ENCODE measurements at places on chromosomes 11 and 22.
A peak's percentile ranks its signal among the peaks of the same experiment; 100 is the strongest.

- H3K27ac ChIP-seq = no peak overlapping the region
- no peaks in the 10 kb centered on the region for H3K36me3 ChIP-seq
- no peak overlapping the region for H3K4me3 ChIP-seq
- no peak for DNase-seq
Measured at GRCh38 chr11:63761188-63761587, 7.4 kb downstream of the ZFTA start.

DNA sequence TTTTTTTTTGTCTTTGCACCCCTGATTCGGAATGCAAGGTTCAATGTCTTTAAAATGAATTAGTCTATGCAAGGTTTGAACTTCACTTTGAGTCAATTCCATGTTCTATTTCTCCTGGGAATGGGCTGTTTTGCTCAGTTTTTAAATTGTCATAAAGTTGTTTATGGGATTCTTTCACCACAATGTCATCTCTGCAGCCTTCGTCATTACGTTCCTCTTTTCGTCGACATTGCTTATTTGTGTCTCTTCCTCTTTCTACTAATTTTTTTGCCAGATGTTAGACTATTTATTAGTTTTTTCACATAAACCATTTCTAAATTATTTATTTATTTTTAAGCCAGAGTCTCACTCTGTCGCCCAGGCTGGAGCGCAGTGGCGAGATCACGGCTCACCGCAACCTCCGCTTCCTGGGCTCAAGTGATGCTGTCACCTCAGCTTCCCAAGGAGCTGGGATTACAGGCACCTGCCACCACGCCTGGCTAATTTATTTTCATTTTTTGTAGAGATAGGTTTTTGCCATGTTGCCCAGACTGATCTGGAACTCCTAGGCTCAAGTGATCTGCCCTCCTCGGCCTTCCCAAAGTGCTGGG is 7.1 kb upstream of the TNNT3 start:
- no peak overlapping the region for H3K27ac ChIP-seq
- no peak overlapping the region for H3K4me3 ChIP-seq
- no peaks in the 10 kb centered on the region for H3K27me3 ChIP-seq
- no peak for DNase-seq

- DNase-seq = no peak
- H3K27me3 ChIP-seq = no peaks in the 10 kb centered on the region
- H3K4me3 ChIP-seq = no peak overlapping the region
- H3K4me1 ChIP-seq = no peaks in the 10 kb centered on the region
- no peaks in the 10 kb centered on the region for H3K36me3 ChIP-seq
Measured at GRCh38 chr11:130402570-130402969, 25.8 kb downstream of the ADAMTS8 start.

- DNase-seq = no peak
- no peak overlapping the region for H3K27ac ChIP-seq
- H3K4me1 ChIP-seq = no peaks in the 10 kb centered on the region
Measured at GRCh38 chr11:78647266-78647915, 72.7 kb upstream of the NARS2 start.

DNA sequence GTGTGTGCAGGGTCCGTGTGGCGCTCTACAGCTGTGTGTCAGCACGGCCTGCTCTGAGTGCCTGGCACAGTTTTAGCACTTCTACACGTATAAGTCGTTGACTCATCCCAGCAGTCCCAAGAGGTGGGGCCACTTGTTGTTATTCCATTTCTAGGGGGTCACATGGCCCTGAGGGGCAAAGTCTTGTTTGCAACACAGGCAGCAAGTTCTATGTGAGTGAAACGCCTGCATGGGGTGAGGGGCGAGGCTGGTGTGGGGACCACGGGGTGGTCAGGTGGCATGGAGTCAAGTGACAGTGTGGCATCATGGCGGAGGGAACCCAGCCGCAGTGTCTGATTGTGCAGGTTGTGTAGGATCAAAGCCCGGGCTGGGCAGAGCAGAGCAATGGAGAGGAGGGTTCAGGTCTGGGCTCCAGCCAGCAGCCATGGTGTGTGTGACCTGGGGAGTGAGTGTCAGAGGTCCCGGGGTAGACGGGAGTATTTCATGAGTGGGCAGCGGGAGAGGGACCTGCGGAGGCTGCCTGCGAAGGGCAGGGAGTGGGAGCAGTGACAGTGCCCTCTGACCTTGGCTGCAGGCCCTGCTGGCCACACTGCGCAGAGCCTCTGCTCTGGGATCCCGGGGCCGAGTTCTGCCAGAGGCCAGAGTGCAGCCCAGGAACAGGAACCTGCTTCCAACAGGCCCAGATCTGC is 27.9 kb downstream of the SHANK3 start:
- H3K4me1 ChIP-seq = no peaks in the 10 kb centered on the region
- H3K36me3 ChIP-seq = no peaks in the 10 kb centered on the region
- DNase-seq = no peak
- no peak overlapping the region for H3K4me3 ChIP-seq
- H3K27me3 ChIP-seq = no peaks in the 10 kb centered on the region

- H3K4me1 ChIP-seq = no peaks in the 10 kb centered on the region
- no peaks in the 10 kb centered on the region for H3K36me3 ChIP-seq
- no peaks in the 10 kb centered on the region for H3K27me3 ChIP-seq
Measured at GRCh38 chr22:40388231-40388630, 17.8 kb downstream of the SGSM3 start.

DNA sequence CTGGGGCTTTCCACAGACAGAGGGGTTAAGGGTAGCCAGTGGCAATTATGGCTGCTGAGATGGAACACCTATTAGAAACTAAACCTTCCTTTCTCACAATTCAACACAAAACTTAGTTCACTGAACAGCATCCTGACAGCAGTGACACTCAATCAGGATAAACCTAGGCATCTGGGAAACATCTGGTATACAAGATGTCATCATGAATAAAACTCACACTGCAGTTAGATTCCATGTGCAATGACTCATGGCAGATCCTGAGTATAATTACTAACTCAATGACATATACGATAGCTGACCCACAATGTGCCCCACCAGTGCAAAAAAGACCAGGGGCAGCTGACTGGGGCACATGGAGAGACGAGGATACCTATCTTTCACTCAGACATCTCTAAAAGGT is 17.7 kb downstream of the RBFOX2 start:
- no peak overlapping the region for H3K4me3 ChIP-seq
- H3K27ac ChIP-seq = no peak overlapping the region

GRCh38 chr22:19174106-19175025 is 4.2 kb downstream of the SLC25A1 start:
- no peaks in the 10 kb centered on the region for H3K27me3 ChIP-seq
- H3K36me3 ChIP-seq = no peaks in the 10 kb centered on the region
- DNase-seq = peak; percentile 38

GRCh38 chr11:113618360-113618759 is 87.7 kb downstream of the TMPRSS5 start:
- DNase-seq = no peak
- H3K36me3 ChIP-seq = no peaks in the 10 kb centered on the region
- no peaks in the 10 kb centered on the region for H3K27me3 ChIP-seq
- no peak overlapping the region for H3K27ac ChIP-seq
- no peaks in the 10 kb centered on the region for H3K4me1 ChIP-seq

GRCh38 chr22:29825578-29825977 is 12.5 kb downstream of the ASCC2 start:
- DNase-seq = no peak
- H3K4me3 ChIP-seq = no peak overlapping the region
- no peaks in the 10 kb centered on the region for H3K36me3 ChIP-seq
- no peak overlapping the region for H3K27ac ChIP-seq
- H3K27me3 ChIP-seq = no peaks in the 10 kb centered on the region

- peaks cover 9% of the 10 kb centered on the region for H3K4me1 ChIP-seq
- peak; percentile 18 for DNase-seq
- H3K27ac ChIP-seq = peak overlapping the region; percentile 66
- no peak overlapping the region for H3K4me3 ChIP-seq
- no peaks in the 10 kb centered on the region for H3K36me3 ChIP-seq
- H3K27me3 ChIP-seq = no peaks in the 10 kb centered on the region
Measured at GRCh38 chr22:42805016-42805997, 51.8 kb downstream of the ARFGAP3 start.

GRCh38 chr11:123166071-123166559 is 28.9 kb downstream of the CLMP start:
- H3K36me3 ChIP-seq = no peaks in the 10 kb centered on the region
- DNase-seq = peak; percentile 50
- no peak overlapping the region for H3K27ac ChIP-seq
- H3K4me3 ChIP-seq = no peak overlapping the region
- H3K27me3 ChIP-seq = no peaks in the 10 kb centered on the region
- no peaks in the 10 kb centered on the region for H3K4me1 ChIP-seq

GRCh38 chr11:71420455-71421241 is 27.5 kb downstream of the DHCR7 start:
- H3K27me3 ChIP-seq = no peaks in the 10 kb centered on the region
- no peaks in the 10 kb centered on the region for H3K36me3 ChIP-seq
- no peaks in the 10 kb centered on the region for H3K4me1 ChIP-seq
- no peak overlapping the region for H3K27ac ChIP-seq

DNA sequence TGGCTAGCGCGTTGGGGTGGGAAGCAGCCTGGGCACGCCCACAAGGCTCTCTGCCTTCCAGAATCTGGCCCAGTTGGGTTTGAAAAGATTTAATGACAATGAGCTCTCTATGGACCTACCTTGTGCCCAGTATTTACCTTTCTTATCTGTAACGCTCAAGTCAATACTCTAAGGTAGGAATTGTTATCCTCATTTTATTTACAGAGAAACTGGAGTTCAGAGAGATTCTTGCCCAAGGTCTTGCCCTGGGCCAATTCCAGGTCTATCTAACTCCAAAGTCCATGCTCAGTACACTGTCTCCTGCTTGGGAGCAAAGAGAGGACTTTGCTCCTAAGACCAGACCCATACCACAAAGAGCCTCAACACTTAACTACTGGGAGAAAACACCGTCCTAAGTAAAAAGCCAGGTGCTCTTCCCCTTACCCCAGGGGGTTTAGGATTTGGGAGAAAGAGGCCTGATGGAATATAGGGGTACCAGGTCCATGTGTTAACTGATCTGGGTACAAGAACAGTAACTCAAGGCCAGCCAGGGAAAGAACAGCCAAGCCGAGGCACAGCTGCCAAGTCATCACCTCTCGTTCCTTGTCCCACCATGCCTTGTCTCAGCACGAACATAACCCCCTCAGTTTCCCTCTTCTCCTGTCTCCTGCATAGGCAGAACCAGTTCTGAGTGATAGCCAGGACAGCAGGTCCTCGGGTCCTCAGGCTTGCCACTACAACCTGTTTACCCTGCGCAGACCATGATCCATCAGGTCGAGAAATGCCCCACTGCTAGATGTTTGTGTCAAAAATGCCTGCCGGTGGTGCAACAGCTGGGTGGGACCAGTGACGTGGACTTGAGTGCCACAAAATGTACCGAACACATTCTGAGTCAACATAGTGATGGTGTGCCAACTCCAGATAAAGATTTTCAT is 14.6 kb downstream of the APOA4 start:
- H3K4me3 ChIP-seq = no peak overlapping the region
- no peaks in the 10 kb centered on the region for H3K4me1 ChIP-seq
- H3K27ac ChIP-seq = no peak overlapping the region

- H3K4me1 ChIP-seq = no peaks in the 10 kb centered on the region
- DNase-seq = no peak
- no peak overlapping the region for H3K4me3 ChIP-seq
- no peaks in the 10 kb centered on the region for H3K27me3 ChIP-seq
- H3K27ac ChIP-seq = no peak overlapping the region
Measured at GRCh38 chr11:91796999-91797398, 427.6 kb upstream of the FAT3 start.

DNA sequence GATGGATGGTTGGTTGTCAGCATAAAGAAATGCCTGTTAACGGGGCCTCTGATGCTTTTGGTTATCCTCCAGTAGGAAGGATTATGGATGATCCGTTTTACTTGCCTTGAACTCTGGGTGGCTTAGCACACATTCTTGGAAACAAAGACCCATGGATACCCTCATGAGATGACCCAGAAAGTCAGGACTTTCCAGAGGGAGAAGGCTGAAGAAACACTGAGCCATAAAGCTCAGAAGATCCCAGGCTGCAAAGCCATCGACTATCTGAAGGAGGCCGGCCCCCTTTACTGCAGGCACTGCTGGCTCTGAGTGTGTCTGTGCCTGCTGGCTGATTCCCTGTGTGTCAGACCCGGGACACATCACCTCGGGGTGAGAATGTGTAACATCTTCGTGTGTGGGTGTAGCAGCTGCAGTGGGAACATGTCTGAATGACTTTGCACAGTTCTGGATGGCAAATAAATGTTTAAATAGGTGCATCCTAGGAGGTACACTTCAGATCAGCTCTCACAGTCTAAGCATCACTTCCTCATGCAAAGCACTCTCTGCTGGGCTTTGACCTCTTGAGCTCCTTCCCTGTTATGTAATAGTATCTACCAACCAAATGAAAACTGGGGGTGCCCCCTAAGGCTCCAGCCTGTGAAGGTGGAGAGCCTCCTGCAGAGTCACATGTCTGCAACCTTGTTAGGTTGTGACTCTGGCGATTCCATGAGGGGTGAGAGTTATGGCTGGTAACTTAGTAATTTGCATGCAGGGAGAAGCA is 1084.9 kb downstream of the TBC1D22A start:
- H3K4me1 ChIP-seq = peaks cover 14% of the 10 kb centered on the region
- H3K27me3 ChIP-seq = no peaks in the 10 kb centered on the region
- no peak overlapping the region for H3K4me3 ChIP-seq
- no peaks in the 10 kb centered on the region for H3K36me3 ChIP-seq
- DNase-seq = peak; percentile 23
- no peak overlapping the region for H3K27ac ChIP-seq

DNA sequence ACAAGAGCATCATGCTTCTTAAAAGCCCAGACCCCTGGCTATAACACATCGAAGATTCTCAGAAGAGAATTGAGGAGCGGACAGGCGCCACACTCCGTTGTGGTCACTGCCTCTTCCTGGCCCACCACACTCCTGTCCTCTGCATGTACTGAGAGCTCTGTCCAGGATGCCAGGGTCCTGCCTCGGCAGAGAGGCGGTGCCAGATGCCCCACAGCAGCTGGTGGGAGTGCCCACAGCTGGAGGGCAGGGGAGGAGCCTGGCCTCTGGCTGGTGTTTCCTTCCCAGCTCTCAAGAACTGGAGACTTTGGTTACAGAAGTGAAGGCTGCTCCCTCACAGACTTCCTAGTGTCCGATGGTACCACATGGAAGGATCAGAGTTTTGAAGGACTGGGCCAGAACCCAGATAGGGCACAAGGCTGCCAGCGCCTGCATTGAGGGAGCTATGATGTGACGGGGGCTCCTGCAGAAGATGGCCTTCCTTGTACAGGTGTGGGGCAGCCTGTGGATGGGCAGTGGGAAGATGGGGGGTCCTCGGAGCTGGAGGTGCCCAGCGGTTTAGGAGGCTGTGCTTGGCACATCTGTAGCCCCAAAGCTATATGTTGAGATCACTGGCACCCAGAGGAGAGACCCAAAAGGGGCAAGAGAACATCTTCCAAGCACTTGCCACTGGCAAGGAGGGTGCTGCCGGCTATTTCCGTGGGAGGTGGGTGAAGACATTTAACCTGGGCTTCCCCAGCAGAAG is 19.4 kb downstream of the RSPH14 start:
- no peak overlapping the region for H3K4me3 ChIP-seq
- no peaks in the 10 kb centered on the region for H3K27me3 ChIP-seq
- no peak overlapping the region for H3K27ac ChIP-seq
- H3K4me1 ChIP-seq = peaks cover 2% of the 10 kb centered on the region
- H3K36me3 ChIP-seq = no peaks in the 10 kb centered on the region

DNA sequence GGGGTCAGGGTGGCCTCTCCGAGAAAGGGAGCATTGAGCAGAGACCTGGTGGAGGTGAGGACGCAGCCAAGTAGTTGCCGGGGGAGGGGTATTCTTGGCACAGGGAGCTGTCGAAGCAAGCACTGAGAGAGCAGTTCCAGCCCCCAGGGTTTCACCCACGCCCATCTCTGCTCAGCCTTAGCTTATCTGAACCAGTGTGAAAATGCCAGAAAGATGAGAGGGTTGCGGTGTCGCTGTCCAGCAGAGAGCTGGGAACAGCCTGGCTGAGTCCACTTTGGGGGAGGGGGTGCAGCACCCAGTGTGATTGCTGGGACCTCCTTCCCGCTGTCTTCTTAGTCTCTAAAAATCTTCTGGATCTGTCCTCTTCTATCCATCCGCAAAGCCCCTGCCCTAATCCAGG is 123.3 kb upstream of the TBCEL start:
- H3K27me3 ChIP-seq = no peaks in the 10 kb centered on the region
- H3K4me3 ChIP-seq = no peak overlapping the region
- no peak for DNase-seq
- H3K27ac ChIP-seq = no peak overlapping the region
